Stimulated activated CD4-positive, alpha-beta T cell treated with anti-CD3 and anti-CD28 coated beads, Interleukin-12 subunit alpha, Interleukin-12 subunit beta, amount 100 ng/mL, for 4 hours (primary cell): ENCODE measurements at places on chromosomes 7 and 10.

- no peak for DNase-seq
These were observed 546.2 kb downstream of the SORCS3 start for GRCh38 chr10:105187243-105187642.

- no peak for DNase-seq
These were observed 172.3 kb downstream of the RAPGEF5 start for GRCh38 chr7:22184549-22185199.

GRCh38 chr7:97818066-97818663 lies 54.0 kb downstream of the ASNS start:
- no peak for DNase-seq

GRCh38 chr10:76252733-76253132 lies 821.3 kb downstream of the LRMDA start:
- no peak for DNase-seq

DNA sequence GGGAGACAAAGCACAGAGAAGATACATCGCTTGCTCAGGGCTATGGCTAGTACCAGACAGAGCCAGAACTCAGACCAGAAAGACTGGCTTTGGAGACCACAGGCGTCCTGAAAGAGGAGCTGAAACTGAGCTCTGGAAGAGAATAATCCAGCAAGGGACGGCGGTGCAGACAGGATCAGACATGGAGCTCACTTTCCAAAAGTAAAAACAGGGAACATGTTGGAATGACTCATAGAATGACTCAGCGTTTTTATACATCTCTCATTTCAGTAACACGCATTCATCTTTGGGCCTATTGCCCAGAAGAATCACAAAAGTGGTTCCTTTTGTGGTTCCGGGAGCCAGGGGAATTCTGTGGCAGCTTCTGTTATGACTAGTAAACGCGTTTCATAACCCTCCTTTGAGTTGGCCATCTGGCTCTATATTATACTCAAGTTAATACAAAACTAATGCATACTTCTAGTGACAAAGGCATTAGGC lies 37.2 kb downstream of the PLEKHS1 start:
- no peak for DNase-seq

GRCh38 chr7:43791665-43792064 lies 33.2 kb downstream of the BLVRA start:
- DNase-seq: no peak
